GM13977 (cell line): ENCODE measurements at places on chromosomes 2 and 18.

- DNase-seq, result no peak
Observed at GRCh38 chr18:10457767-10458166, 3.3 kb downstream of the APCDD1 start.

DNA sequence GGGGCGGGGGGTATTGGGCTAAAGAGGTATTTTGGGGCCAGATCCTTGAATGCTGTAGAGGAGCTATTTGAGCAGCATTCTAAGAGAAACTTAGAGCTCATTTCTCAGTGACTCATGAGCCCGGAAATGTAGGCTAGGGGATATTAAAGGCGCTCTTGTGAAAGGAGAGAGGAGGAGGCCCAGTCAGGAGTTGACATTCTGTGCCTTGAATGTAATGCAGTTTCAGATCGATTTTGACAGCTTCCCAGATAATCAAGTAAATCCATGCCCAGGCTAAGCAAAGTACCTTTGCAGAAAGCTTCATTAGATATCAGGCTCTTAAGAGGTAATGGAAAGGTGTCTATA, 1.5 kb downstream of the CAB39 start:
- DNase-seq, result peak; percentile 66

- DNase-seq, result no peak
Observed at GRCh38 chr2:164913640-164914350, 41.5 kb downstream of the SLC38A11 start.

- no peak for DNase-seq
Observed at GRCh38 chr2:238103465-238104225, 3.5 kb downstream of the ESPNL start.

GRCh38 chr2:225137971-225138370, 95.7 kb upstream of the DOCK10 start:
- DNase-seq, result no peak

DNA sequence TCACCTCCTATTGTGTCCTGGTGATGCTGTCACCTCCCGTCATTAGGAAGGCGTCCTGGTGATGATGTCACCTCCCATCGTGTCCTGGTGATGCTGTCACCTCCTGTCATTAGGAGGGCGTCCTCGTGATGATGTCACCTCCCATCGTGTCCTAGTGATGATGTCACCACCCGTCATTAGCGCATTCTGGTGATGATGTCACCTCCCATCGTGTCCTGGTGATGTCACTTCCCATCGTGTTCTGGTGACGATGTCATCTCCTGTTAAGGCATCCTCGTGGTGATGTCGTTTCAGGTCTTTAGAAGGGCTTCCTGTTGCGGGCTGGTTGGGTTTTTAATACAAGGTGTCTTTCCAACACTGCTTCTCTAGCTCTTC, 40.7 kb downstream of the CTDP1 start:
- DNase-seq, result no peak

DNA sequence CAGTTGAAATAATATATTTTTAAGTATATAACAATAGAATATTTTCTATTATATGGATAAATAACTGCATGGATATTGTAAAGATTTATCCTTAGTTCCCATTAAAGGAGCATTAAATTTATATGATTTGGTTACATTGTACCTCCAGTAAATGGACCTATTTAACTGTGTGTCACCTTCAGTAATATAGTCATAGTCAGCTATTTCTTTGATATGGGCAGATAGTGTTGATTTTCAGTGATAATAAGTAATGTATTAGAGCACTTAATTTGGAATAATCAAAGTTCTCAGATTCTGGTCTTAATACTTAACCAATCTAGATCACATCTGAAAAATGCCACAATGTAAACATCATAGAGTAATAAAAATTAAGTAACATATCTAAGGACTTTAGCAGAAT, 1527.3 kb upstream of the NXPH2 start:
- DNase-seq, result no peak

DNA sequence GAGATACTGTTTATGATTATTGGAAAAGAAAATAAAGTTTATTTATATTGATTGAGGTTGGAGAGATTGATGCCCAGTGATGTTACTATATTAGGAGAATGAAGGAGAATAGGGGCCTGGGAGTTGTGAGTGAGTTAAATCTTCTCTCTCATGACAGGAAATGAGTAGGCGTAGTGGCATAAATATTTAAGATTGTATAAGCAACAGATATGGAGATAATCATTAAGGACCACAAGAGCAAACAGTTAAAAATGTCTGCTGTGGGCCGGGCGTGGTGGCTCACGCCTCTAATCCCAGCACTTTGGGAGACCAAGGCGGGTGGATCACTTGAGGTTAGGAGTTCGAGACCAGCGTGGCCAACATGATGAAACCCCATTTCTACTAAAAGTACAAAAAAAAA, 62.7 kb downstream of the PTRHD1 start:
- no peak for DNase-seq

DNA sequence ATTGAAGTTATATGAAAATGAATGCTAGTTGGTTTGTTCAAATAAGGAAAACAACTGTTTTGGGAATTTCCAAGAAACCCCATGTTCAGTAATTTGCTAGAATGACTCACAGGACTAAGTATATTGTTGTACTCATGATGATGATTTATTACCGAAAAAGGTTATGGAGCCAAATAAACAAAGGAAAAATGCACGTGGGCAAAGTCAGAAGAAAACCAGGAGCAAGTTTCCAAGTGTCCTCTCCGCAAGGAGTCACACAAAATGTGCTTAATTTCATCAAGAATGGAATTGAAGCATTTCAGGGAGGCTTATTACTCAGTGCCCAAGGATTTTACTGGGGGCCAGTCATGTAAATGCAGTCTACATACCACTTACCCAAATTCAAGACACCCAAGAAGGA, 1652.4 kb upstream of the TMEFF2 start:
- DNase-seq, result no peak

DNA sequence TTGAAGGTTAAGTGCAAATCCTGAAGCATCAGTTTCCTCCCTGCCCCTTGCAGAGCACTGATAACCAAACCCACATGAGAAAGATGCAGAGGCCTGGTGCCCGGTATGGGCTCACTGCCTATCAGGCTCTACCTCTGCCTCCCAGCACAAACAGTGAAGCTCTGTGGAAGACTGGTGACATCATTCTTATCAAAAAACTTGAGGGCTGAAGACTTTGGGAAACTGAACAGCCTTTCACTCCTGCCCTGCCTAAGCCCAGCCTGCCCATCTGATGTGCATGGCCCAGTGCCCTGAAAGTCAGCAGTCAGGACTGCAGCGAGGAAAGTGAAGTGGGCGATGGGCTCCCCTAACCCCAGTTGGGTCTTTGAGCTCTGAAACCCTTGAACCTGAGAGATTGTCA, 174.8 kb upstream of the ARL4C start:
- no peak for DNase-seq

- no peak for DNase-seq
Observed at GRCh38 chr2:159326569-159327255, 40.2 kb upstream of the WDSUB1 start.

- no peak for DNase-seq
Observed at GRCh38 chr2:104930732-104931131, 76.8 kb downstream of the POU3F3 start.

- no peak for DNase-seq
Observed at GRCh38 chr2:10547663-10548376, 99.7 kb upstream of the ODC1 start.

- no peak for DNase-seq
Observed at GRCh38 chr18:79574938-79575525, 104.6 kb upstream of the CTDP1 start.

GRCh38 chr2:177332026-177332991, 60.3 kb upstream of the AGPS start:
- peak; percentile 42 for DNase-seq

DNA sequence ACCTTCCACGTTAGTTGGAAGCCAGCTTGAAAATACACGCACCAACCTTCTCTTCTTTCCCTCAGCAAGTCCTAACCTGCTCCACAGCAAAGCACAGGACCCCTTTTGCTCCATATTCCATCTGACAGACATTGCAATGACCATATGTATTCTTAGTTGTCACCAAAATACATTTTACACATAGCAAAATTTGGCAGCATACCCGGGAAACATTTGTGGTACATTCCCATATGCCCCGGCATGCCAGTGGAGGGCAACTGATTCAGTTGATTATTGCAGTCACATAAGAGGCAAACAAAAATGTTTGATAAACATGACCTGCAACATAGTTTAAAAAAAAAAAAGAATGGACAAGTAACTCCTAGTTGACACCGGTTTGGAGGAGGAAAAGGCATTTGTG, 202.1 kb upstream of the UBE2E3 start:
- no peak for DNase-seq

DNA sequence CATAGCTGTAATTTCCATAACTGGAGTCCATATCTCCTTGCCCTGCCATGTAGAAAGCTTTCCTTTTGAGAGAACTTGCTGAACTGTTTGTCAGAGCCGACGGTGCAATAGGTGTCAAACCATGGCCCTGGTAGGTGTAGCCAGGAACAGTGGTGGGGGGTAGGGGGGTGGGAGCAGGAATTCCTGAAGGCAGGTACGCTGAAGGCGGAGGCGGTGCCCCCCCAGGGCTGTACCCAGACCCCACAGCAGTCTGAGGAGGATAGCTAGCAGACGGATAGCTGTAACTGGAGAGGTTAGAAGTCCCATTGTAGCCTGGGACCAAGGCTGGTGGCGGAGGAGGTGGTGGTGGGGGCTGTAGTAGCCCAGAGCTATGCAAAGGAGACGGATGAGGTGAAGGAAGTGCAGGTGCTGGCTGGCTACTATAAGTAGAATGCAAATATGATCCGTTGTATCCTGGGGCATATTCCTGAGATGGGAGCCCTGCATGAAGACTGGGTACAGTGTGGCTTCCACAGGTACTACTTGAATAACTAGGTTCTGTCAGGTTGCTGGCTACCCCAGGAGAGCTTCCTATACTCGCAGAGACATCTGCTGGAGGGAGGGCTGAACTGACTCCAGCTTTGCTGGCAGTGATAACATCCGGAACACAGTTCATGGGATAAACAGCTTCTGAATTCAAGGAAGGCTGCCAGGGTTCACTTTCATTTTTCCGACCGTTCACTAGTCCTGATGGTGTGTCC, 124.8 kb downstream of the FIGN start:
- DNase-seq, result no peak

- DNase-seq, result no peak
Observed at GRCh38 chr2:127590386-127591190, 55.1 kb downstream of the MYO7B start.

DNA sequence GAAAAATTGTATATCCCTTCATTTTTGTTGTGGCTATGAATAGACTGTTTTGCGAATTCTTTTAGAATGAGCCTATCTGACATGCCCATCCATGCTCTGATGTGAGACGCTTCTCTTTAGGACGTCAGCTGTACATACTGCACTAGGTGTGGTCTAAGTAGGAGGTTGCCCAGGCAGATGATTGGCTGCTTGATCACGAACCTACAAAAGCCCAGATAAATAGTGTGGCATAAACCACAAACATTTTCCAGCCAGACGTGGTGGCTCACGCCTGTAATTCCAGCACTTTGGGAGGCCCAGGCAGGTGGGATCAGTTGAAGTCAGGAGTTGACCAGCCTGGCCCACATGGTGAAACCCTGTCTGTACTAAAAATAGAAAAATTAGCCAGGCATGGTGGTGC, 251.8 kb downstream of the AGAP1 start:
- DNase-seq, result no peak

DNA sequence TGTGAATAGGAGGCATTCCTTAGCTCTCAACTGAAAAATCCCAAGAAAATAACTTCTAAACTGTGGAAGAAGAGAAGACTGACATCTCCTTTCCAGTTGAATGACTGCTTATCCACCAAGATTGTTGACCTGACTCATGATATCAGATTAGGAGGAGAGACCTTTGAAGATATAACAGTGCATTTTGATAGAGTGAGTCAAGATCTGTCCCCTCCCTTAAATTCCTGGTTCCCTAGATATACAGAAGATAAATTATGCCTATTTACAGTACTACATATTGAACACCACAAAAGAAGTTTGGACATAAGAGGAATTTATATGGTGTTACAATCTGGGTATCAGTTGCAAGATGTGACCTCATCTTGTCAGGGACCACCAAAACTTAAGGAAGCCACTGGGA, 285.3 kb upstream of the ZSWIM2 start:
- no peak for DNase-seq

DNA sequence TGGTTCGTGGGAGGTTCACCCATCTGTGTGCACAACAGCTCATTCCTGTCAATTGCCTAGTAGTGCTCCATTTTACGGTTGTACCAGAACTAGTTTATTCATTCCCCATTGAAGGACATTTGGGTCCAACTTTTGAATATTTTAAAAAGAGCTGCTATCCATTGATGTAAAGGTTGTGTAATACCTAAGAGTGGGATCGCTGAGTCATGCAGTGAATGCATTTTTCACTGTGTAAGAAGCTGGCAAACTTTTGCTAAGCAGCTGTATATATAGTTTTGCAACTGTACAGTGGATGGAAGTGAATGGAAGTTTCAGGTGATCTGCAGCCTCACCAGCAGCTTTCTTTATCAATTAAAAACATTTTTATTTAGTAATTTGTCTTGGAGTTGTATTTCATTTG, 104.5 kb downstream of the DCDC2C start:
- DNase-seq, result no peak

- no peak for DNase-seq
Observed at GRCh38 chr2:109699646-109700045, 85.5 kb downstream of the SOWAHC start.

- no peak for DNase-seq
Observed at GRCh38 chr18:3250237-3251107, 2.9 kb downstream of the MYL12A start.

GRCh38 chr2:199405241-199405640, 52.5 kb downstream of the SATB2 start:
- no peak for DNase-seq

DNA sequence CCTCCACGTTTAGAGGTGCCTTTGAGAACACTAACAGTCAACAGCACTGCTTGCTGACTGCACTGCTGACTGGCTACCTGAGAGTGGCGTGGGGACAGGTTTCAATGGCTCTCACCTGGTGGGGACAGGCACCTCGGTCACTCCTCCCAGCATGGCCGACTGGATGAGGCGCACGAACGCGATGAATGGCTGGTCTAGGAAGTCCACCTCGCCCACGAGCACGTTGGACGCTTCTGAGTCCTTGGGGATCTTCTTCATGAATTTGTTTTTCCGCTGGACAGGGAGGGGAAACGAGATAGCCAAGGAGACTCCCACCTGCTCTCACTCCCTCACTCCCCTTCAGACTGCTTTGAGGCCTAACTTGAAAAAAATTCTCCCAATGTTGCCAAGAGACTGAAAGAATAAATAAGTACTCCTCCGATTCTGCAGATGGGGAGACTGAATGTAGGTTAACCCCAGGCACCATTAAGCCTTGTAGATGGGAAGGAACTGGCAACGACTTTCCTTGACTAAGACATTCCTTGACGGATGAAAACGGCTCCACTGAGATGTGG, 57.3 kb downstream of the MTHFD2 start:
- no peak for DNase-seq
